ENCODE measurements at places on chromosomes 3 and 15.

GRCh38 chr3:127387119-127387518 lies 99.3 kb upstream of the PRR20G start:
- no peak for DNase-seq

DNA sequence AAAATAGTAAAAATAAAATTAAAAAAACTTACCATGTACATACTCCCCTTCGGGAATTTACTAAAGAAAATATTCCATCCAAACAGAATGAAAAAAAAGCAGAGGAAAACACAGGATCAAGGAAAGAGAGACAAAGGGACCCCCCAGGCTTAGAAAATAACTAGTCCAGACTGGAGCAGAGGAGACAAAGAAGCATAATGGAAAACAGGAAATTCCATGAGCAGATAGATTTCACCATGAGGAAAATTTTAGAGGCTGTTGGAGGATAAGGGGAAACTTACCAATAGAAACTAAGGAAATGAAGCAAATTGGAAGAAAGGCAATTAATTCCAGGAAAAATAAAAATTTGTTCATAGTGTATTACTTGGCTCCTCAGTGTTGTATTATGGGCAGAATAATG lies 36.7 kb downstream of the SLC27A2 start:
- DNase-seq, result no peak

DNA sequence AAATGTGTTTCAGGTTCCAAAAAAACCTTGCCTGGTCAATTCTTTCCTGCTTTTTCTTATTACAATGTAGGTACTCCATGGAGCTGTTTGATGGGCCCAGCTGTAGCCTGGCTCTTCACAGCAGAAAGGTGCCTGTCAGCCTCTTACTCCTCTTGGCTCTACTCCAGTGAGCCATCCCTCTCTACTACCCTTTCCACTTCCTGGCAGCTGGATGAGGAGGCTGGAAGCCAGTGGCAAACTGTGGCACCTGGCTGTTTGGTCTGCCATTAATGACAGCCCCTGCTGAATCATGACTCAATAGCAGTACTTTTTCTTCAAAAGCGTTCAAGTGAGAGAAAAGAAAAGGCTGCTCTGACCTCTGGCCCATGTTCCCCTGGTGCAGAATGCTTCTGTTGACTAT lies 618.1 kb downstream of the PYDC2 start:
- no peak for DNase-seq

DNA sequence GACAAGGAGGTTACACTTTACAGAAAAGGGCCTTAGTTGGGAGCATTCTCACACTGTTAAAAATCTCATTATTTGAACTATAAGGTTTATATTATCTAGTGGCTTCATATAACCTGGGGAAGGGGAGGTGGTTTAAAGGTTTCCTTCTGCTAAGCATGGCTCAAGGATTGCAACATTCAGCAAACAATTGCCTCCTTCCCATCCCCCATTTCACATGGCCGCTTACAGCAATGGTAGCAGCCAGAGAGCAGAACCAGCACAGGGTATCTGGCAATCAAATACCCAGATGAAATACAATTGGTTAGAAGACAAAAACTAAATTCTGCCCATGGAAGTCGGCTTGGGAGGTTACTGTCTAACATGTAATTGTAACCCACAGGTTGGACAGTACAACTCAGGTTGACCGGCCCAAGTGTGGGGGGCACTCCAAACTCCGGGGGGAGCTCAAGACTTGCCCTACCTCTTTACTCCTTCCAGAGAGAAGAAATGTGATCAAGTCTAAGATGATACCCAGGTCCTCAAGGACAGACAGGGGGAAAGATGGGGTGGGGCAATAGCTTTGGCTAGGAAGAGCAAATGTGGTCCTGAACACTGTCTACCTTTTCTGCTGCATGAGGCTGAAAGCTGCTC lies 15.5 kb downstream of the ETV5 start:
- DNase-seq, result no peak

GRCh38 chr3:39148435-39149058 lies 4.8 kb downstream of the CSRNP1 start:
- DNase-seq, result no peak

- no peak for DNase-seq
Observed at GRCh38 chr3:81443457-81443782, 318.0 kb downstream of the GBE1 start.

DNA sequence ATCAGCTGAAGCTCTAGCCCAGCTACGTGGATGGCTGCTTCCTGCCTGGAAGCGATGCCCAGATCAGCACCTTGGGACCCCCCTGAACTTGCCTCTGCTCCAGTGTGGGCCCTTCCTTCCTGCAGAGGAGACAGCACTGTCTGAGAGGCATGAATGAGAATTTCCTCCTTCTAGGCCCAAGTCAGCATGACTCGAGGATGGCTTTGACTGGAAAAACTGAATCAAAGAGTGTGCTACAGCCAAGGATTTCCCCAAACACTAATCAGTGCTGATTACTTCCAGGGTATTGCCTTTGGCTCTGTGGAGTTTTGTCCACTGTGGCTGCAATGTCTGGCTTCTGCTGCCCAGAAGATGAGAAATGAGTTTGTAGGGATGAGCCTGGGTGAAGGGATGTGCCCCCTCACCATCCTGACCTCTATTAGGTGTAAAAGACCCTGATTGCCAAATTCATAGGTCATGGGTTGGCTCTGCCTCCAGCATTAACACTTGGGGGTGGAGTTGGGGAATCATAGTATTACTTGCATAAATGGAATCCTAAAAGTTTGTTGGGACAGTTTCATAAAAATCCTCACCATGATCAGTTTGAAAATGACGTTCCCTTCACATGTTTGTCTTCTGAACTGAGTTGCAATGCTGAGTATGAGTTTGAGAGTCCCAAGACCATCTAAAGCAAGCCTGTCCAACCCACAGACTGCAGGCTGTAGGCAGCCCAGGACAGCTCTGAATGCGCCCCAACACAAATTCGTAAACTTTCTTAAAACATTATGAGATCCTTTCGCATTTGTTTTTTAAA lies 36.7 kb downstream of the FLNB start:
- DNase-seq, result no peak

All from activated naive CD8-positive, alpha-beta T cell treated with anti-CD3 and anti-CD28 coated beads, Interleukin-2, amount 50 U/mL, for 16 hours (primary cell).